Fibroblast of lung (primary cell): ENCODE measurements at places on chromosomes 4 and X. TPM values are rescaled to one million over a fixed set of nuclear protein-coding genes. Genes with fewer than 3 reads are reported as not detected.

DNA sequence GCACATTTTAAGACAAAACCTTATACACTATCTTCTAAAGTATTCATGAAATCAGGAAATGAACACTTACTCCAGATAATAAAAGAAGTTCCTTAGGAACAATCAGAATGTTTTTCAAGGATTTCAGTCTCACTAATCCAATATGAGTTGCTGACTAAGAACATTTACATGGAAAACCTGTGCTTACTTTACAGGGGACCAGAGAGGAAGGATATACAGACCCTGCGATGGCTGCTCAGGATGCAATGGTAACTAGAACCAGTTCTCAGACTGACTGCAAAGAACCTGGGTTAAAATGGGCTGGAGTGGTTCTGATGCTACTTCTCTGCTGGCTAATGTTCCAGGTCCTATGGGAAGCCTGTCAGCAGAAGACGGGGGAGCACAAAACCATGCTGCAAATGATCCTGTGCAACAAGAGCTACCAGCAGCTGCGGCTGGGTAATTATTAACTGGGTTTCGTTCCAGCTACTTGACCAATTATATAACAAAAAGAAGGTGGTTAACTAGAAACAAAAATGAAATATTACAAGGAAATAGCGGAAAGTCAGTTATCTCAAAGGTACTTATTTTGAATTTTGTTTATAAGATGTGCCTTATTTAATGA lies 85.3 kb downstream of the ANXA10 start:
- no peak overlapping the region for H3K4me3 ChIP-seq
- H3K4me1 ChIP-seq = no peaks in the 10 kb centered on the region
- no peaks in the 10 kb centered on the region for H3K36me3 ChIP-seq

GRCh38 chrX:130916636-130917422 lies 13.8 kb upstream of the ENOX2 start:
- no peak overlapping the region for H3K27ac ChIP-seq
- no peaks in the 10 kb centered on the region for H3K4me1 ChIP-seq
- peak; percentile 38 for DNase-seq
- peaks cover 3% of the 10 kb centered on the region for H3K27me3 ChIP-seq
- no peak overlapping the region for H3K4me3 ChIP-seq

- no peak overlapping the region for H3K4me3 ChIP-seq
- H3K27me3 ChIP-seq = no peaks in the 10 kb centered on the region
- DNase-seq = no peak
- no peaks in the 10 kb centered on the region for H3K4me1 ChIP-seq
These were observed 100.8 kb upstream of the CXorf66 start for GRCh38 chrX:140065961-140066662.

DNA sequence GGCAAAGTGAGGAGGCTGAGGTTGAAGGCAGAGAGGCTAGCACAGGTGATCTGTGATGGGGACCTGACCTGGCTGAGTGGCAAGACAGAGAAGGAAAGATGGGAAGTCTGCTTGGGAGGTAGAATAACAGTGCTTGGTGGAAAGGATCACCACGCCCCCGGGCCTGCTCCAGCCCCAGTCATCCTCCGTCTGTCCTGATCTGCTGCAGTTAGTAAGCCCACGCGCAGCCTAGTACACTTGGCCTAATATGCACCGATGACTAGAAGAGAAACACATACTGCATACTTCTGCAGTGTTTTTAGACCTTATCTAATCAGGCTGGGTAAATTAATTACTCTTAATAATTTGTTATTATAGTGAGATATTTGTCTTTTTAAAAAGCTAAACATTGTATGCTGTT lies 103.7 kb upstream of the KLF3 start:
- no peaks in the 10 kb centered on the region for H3K36me3 ChIP-seq
- no peak overlapping the region for H3K27ac ChIP-seq
- no peak overlapping the region for H3K4me3 ChIP-seq
- H3K4me1 ChIP-seq = no peaks in the 10 kb centered on the region
- no peak for DNase-seq
- no peaks in the 10 kb centered on the region for H3K27me3 ChIP-seq

- H3K4me1 ChIP-seq = no peaks in the 10 kb centered on the region
- H3K4me3 ChIP-seq = no peak overlapping the region
- H3K27me3 ChIP-seq = no peaks in the 10 kb centered on the region
- no peaks in the 10 kb centered on the region for H3K36me3 ChIP-seq
These were observed 191.7 kb downstream of the TLL1 start for GRCh38 chr4:166064721-166065120.

GRCh38 chr4:10579648-10580047 lies 104.9 kb downstream of the CLNK start:
- H3K27ac ChIP-seq = no peak overlapping the region
- no peak overlapping the region for H3K4me3 ChIP-seq
- H3K36me3 ChIP-seq = no peaks in the 10 kb centered on the region
- no peaks in the 10 kb centered on the region for H3K27me3 ChIP-seq
- DNase-seq = no peak

Gene CLCN4
- total RNA-seq = 2.1 and 4.0 TPM in 2 replicates

- no peaks in the 10 kb centered on the region for H3K36me3 ChIP-seq
- H3K4me1 ChIP-seq = no peaks in the 10 kb centered on the region
- peak; percentile 88 for DNase-seq
- H3K27me3 ChIP-seq = no peaks in the 10 kb centered on the region
These were observed 36.9 kb upstream of the ADAD1 start for GRCh38 chr4:122341886-122342285.

GRCh38 chrX:2572740-2573139 lies 72.0 kb upstream of the DHRSX start:
- no peaks in the 10 kb centered on the region for H3K4me1 ChIP-seq
- H3K4me3 ChIP-seq = no peak overlapping the region
- H3K36me3 ChIP-seq = no peaks in the 10 kb centered on the region
- DNase-seq = no peak

DNA sequence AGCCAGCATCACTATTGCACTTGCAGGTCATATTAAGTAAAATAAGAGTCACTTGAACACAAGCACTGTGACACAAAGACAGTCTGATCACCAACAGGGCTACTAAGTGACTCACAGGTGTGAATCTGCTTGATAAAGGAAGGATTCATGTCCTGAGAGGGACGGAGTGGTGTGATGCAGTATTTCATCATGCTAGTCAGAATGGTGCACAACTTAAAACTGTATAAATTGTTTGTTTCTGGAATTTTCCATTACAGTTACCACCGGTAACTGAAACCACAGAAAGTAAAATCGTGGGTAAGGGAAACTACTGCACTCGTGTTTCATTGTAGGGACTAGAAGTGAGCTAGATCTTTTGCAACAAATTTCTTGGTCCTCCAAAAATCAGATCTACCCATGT lies 109.7 kb downstream of the ELOVL6 start:
- H3K36me3 ChIP-seq = no peaks in the 10 kb centered on the region
- H3K4me1 ChIP-seq = peaks cover 8% of the 10 kb centered on the region
- no peaks in the 10 kb centered on the region for H3K27me3 ChIP-seq
- H3K4me3 ChIP-seq = no peak overlapping the region
- no peak overlapping the region for H3K27ac ChIP-seq

Gene P2RY8
- total RNA-seq = not detected in 2 replicates

GRCh38 chr4:970046-970745 lies 3.2 kb downstream of the DGKQ start:
- H3K36me3 ChIP-seq = peaks cover 3% of the 10 kb centered on the region
- no peak overlapping the region for H3K4me3 ChIP-seq
- no peak overlapping the region for H3K27ac ChIP-seq
- DNase-seq = no peak
- H3K27me3 ChIP-seq = no peaks in the 10 kb centered on the region

Gene FGF5
- 5.4 and 25.8 TPM in 2 replicates for total RNA-seq

Gene CT45A5
- total RNA-seq = not detected in 2 replicates

Gene FRMD7
- total RNA-seq = under 0.01 and 0.26 TPM in 2 replicates

- H3K27me3 ChIP-seq = no peaks in the 10 kb centered on the region
- H3K27ac ChIP-seq = peak overlapping the region; percentile 54
- H3K4me1 ChIP-seq = no peaks in the 10 kb centered on the region
- peak overlapping the region; percentile 90 for H3K4me3 ChIP-seq
- H3K36me3 ChIP-seq = no peaks in the 10 kb centered on the region
- DNase-seq = peak; percentile 76
These were observed 689 bp upstream of the OGT start for GRCh38 chrX:71532078-71532752.

Gene NIPAL1
- total RNA-seq = under 0.01 TPM in 1 of 2 replicates, not detected in the other

Gene HS6ST2
- 0.17 and 0.26 TPM in 2 replicates for total RNA-seq

GRCh38 chr4:24287096-24287495 lies 297.3 kb downstream of the DHX15 start:
- H3K36me3 ChIP-seq = no peaks in the 10 kb centered on the region
- H3K4me1 ChIP-seq = no peaks in the 10 kb centered on the region
- H3K27ac ChIP-seq = no peak overlapping the region
- no peak overlapping the region for H3K4me3 ChIP-seq
- H3K27me3 ChIP-seq = no peaks in the 10 kb centered on the region

Gene GASK1B
- 18.2 and 23.6 TPM in 2 replicates for total RNA-seq

Gene PAGE1
- not detected in 2 replicates for total RNA-seq

GRCh38 chrX:134161162-134161561 lies 75.8 kb upstream of the CCDC160 start:
- no peak for DNase-seq
- no peak overlapping the region for H3K4me3 ChIP-seq
- no peaks in the 10 kb centered on the region for H3K4me1 ChIP-seq

DNA sequence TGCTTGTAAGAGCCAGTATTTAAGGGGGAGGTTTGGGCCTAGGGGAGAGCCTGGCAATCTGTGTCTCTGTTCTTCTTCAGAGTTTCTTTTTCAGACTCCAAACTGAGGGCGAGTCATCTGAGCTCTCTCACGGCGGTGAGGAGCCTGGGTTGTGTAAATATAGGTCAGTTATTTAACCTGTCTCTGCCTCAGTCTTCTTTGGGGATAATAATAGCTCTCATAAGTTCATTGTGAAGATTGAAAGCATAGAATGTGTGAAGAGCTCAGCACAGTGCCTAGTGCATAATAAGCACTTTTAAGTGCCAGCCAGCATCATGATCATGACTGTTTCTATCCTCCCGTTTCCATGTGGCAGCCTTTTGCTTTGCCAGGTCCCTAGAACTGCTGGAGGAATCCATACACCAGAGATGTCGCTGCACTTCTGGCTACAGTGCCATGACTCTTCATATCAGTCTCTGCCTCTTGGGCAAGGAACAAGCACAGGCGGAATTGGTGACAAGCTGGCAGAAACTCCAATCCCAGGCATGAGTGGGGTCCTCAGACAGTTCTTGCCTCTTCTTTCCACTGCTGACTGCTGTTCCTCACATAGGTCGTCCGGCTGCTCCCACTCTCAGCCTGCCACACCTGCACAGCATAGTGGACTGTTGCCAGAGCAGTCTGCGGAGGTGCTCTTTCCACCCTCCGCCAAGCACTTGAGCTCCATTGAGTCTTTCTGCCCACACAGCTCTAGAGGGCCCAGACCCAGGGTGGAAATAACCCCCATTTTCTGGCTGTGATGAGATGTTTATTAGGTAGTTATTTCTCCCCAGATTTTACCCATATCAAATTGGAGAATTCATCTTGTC lies 103.7 kb upstream of the MAML3 start:
- no peaks in the 10 kb centered on the region for H3K27me3 ChIP-seq
- H3K4me3 ChIP-seq = no peak overlapping the region
- peaks cover 24% of the 10 kb centered on the region for H3K4me1 ChIP-seq
- no peaks in the 10 kb centered on the region for H3K36me3 ChIP-seq

GRCh38 chrX:74923942-74924448 lies 1.3 kb downstream of the NEXMIF start:
- H3K27me3 ChIP-seq = peaks cover 2% of the 10 kb centered on the region
- no peaks in the 10 kb centered on the region for H3K36me3 ChIP-seq
- H3K27ac ChIP-seq = no peak overlapping the region
- no peaks in the 10 kb centered on the region for H3K4me1 ChIP-seq
- no peak overlapping the region for H3K4me3 ChIP-seq

GRCh38 chr4:77579406-77580076 lies 26.1 kb upstream of the CXCL13 start:
- no peak overlapping the region for H3K4me3 ChIP-seq
- peaks cover 4% of the 10 kb centered on the region for H3K27me3 ChIP-seq
- DNase-seq = peak; percentile 94
- H3K27ac ChIP-seq = no peak overlapping the region
- H3K36me3 ChIP-seq = no peaks in the 10 kb centered on the region
- H3K4me1 ChIP-seq = peaks cover 6% of the 10 kb centered on the region

GRCh38 chr4:17613761-17614415 lies 553 bp upstream of the MED28 start:
- H3K4me3 ChIP-seq = peak overlapping the region; percentile 95
- H3K36me3 ChIP-seq = peaks cover 2% of the 10 kb centered on the region
- H3K27ac ChIP-seq = peak overlapping the region; percentile 97
- H3K4me1 ChIP-seq = peaks cover 4% of the 10 kb centered on the region
- H3K27me3 ChIP-seq = no peaks in the 10 kb centered on the region

- no peaks in the 10 kb centered on the region for H3K27me3 ChIP-seq
- H3K27ac ChIP-seq = peak overlapping the region; percentile 34
- no peak overlapping the region for H3K4me3 ChIP-seq
- peak; percentile 26 for DNase-seq
- no peaks in the 10 kb centered on the region for H3K4me1 ChIP-seq
- no peaks in the 10 kb centered on the region for H3K36me3 ChIP-seq
These were observed 170.9 kb upstream of the CASK start for GRCh38 chrX:42094218-42094617.

Gene FHIP1A
- total RNA-seq = under 0.01 TPM in 2 replicates

DNA sequence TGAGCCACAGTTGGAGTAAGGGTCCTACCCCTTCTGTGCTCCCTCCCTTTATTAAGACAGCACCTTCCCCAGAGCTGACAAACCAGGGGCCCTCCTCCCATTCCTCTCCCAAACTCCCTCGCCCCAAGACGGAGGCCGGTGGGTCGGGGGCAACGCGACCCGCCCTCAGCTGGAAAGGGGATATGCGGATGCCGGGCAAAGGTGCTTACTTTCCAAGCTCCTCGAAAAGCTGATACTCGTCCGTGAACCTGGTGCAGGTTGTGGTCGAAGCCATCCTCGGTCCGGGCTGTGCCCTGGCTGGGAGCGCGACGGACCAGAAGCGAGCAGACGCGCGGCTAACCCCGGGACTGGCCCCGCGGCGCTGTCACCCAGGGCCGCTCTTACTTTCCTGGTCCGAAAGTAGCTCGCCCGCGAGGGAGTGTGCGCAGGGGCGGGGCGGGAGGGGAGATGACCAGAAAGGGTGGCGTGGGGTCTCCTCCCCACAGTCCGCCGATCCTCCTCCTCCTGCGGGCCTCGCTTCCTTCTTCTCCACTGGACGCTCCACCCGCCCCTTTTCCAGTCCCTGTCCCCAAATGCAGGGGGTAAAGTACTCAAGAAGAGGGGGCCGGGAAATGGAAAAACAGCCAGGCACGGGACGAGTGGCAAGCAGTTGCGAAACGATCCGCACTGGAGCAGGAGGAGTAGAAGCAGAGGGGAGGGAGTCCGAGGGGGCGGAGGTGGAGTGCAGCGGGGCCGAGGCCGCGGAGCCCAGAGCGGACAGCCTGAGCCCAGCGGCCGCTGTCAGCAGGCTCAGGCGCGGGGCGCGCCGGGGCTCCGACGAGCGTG lies 531 bp downstream of the CAMK2D start:
- DNase-seq = peak; percentile 73
- H3K4me1 ChIP-seq = peaks cover 2% of the 10 kb centered on the region
- H3K36me3 ChIP-seq = no peaks in the 10 kb centered on the region
- peak overlapping the region; percentile 99 for H3K27ac ChIP-seq
- no peaks in the 10 kb centered on the region for H3K27me3 ChIP-seq
- peak overlapping the region; percentile 90 for H3K4me3 ChIP-seq

- DNase-seq = peak; percentile 54
- peaks cover 5% of the 10 kb centered on the region for H3K4me1 ChIP-seq
- H3K36me3 ChIP-seq = no peaks in the 10 kb centered on the region
- no peak overlapping the region for H3K4me3 ChIP-seq
- H3K27me3 ChIP-seq = no peaks in the 10 kb centered on the region
These were observed 11.9 kb downstream of the ENPEP start for GRCh38 chr4:110487873-110488272.

- no peak overlapping the region for H3K27ac ChIP-seq
- no peak for DNase-seq
- no peaks in the 10 kb centered on the region for H3K27me3 ChIP-seq
- no peaks in the 10 kb centered on the region for H3K36me3 ChIP-seq
- H3K4me1 ChIP-seq = peaks cover 8% of the 10 kb centered on the region
- H3K4me3 ChIP-seq = no peak overlapping the region
These were observed 56.9 kb downstream of the FAT1 start for GRCh38 chr4:186666750-186667149.
